HFFc6 (cell line): ENCODE measurements at places on chromosomes 2 and 18. TPM values are rescaled to one million over a fixed set of nuclear protein-coding genes. Genes with fewer than 3 reads are reported as not detected.

DNA sequence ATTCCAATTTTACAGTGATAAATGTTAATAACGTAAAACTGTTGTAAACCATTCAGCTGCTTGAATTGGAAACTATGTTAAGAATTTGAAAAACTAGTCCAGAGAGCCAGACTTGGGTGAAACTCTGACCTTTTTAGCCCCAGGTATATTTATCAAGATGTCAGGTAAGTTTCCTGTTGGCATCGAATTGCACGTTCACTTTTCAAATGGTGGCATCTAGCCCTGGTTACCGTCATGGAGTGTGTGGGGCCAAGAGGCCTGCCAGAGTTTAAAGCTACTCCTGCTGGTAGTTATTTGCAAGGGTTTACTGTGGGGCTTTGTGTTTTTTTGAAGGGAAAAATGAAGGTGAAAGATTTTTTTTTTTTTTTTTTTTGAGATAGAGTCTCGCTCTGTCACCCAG lies 109.9 kb downstream of the WDSUB1 start:
- H3K27ac ChIP-seq, result no peak overlapping the region
- H3K4me3 ChIP-seq, result no peak overlapping the region
- H3K36me3 ChIP-seq, result peaks cover 27% of the 10 kb centered on the region

GRCh38 chr2:58895857-58896256 lies 654.7 kb upstream of the FANCL start:
- peaks cover 3% of the 10 kb centered on the region; the same call in 1 of the 2 replicates for H3K27me3 ChIP-seq
- no peak overlapping the region for H3K27ac ChIP-seq
- peaks cover 39% of the 10 kb centered on the region for H3K4me1 ChIP-seq
- DNase-seq, result no peak
- no peaks in the 10 kb centered on the region for H3K36me3 ChIP-seq

DNA sequence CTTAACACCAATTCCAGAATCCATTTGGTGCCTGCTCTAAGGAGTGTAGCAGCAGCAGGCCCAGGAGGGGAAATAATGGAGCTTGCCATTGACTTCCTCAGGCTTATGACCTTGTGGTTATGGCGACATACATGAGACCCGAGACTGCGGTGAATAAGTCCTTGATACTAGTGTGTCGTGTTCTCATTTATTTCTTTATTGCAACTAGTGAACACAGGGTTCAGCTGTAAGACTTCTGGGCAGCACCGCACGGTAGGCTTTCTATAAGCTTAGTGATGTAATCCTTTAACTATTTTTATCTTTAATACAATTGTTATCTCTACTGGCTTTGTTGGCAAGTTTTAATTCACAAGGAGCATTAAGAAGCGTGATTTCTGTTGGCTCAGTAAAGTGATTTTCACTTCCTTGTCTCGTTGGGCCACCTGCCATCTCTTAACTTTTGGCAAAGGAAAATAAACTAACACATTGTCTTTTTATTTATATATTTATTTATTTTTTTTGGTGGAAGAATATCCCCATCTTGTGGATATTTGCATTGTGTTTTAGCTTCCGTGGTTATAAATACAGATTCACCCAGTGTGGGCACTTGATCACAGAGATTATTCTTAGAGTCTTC lies 139.8 kb downstream of the LTBP1 start:
- H3K27me3 ChIP-seq, result peaks cover 1% of the 10 kb centered on the region
- no peak overlapping the region for H3K27ac ChIP-seq
- H3K4me3 ChIP-seq, result no peak overlapping the region
- H3K36me3 ChIP-seq, result peaks cover 6% of the 10 kb centered on the region; the same call in 1 of the 2 replicates

PIEZO2 gene
- total RNA-seq, result not detected in 3 replicates

ARHGAP25 gene
- not detected in 3 replicates for total RNA-seq
